Activated T-helper 1 cell treated with anti-CD3 and anti-CD28 coated beads, Interleukin-2, amount 50 U/mL, for 16 hours (primary cell): ENCODE measurements at places on chromosomes 6 and 20.
A peak's percentile ranks its signal among the peaks of the same experiment; 100 is the strongest.

DNA sequence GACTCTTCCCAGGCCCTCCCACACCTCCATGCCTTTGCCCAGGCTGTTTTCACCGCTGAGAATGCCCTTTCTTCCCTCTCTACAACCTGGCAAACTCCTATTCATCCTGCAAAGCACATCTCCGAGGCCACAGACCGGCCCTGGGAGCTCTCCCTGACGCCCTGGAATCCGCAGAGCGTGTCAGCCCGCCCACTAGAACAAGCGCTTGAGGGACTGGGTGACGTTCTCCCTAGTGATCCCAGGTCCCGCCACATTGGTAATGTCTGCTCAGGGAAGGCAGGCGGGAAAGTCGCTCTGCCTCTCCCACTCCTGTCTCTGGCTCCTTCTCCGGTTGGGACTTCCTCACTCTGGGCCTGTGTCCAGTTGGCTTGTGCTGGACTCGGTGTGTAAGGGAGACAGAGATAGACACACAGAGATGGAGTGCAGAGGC is 61.6 kb downstream of the SRC start:
- no peak for DNase-seq

DNA sequence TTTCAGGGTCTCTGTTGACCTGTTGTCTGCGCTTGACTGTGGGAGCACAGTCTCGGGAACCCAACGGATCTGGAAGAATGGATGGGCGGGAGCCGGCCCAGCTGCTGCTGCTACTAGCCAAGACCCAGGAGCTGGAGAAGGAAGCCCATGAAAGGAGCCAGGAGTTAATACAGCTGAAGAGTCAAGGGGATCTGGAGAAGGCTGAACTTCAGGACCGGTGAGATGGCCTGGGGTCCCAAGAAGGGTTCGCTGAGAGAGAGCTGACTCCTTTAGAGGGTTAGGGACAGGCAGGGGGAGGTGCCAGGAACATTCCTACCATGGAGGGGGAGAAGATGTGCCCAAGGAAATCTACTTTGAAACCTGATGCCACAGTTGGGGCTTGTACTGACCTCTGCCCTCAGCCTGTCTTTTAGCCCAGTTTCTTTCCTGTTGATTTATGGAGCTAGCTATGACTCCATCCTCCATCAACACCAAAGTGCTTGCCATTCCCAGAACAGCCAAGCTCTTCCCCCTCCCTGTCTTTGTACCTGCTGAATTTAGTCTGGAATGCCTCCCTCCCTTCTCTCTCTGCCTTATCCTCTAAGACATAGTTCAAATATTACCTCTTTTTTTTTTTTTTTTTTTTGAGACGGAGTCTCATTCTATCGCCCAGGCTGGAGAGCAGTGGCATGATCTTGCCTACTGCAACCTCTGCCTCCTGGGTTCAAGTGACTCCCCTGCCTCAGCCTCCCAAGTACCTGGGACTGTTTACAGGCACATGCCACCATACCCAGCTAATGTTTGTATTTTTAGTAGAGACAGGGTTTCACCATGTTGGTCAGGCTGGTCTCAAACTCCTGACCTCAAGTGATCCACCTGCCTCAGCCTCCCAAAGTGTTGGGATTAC is 12.2 kb downstream of the CEP250 start:
- no peak for DNase-seq

GRCh38 chr6:11921751-11922150 is 90.4 kb upstream of the HIVEP1 start:
- DNase-seq, result no peak

- no peak for DNase-seq
Measured at GRCh38 chr6:56713254-56713672, 70.6 kb upstream of the DST start.

DNA sequence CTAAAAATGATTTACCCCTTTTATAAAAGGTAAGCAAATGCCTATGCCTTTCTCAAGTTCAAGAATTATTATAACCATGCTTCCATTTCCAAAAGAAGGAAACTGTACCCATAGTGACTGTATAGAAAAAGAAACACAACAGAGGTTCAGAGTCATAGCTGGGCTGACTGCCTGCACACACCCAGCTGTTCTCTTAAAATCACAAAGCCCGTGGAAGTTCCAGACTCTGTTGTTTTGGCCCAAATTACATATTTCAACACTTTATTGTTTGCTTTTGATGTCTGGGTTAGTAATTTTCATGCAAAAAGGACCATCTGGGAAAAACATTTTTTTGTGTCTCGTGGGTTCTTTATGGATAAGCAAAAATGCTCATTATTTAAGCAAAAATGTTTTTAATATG is 99.2 kb downstream of the LCA5 start:
- no peak for DNase-seq

- DNase-seq, result no peak
Measured at GRCh38 chr6:137305691-137306090, 86.5 kb upstream of the IFNGR1 start.

DNA sequence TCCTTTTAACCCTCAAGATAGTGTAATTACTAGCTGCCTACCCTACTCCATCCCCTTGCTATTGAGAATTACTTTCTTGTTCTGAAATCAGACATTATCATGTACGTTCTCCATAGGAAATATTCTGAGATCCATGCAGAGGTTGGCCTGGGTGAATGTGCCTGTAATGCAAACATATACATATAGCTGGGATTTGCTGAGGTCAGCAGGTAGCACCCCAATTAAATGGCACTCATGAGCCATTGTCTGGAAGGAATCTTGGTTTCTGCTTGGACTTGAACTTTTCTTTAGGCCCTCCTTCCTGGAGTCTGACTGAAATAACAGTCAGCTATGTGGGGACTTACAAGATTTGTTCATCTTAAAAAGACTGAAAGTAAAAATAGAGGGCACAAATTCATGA is 3.7 kb downstream of the HLA-DQB2 start:
- no peak for DNase-seq

DNA sequence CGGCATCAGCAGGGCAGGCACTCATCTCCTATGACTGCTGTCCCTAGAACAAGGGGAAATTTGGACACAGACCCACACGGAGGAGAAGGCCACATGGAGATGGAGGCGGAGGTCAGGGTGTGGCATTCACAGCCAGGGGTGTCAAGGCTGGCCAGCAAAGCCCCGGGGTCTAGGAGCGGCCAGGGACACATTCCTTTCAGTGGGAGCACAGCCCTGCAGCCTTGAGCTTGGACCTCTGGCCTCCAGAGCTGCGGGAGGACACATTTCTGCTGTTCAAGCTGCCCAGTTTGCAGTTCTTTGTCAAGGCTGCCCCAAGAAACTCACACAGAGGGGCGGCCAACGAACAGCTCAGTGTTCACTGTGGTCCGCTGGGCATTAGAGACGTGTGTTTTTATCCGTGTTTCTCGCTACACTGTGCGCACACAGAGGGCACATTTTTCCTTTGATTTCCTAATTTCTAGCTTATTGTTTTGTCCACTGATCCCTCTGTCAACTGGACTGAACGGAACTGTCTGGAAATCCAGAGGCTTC is 93.4 kb upstream of the MPC1 start:
- no peak for DNase-seq

DNA sequence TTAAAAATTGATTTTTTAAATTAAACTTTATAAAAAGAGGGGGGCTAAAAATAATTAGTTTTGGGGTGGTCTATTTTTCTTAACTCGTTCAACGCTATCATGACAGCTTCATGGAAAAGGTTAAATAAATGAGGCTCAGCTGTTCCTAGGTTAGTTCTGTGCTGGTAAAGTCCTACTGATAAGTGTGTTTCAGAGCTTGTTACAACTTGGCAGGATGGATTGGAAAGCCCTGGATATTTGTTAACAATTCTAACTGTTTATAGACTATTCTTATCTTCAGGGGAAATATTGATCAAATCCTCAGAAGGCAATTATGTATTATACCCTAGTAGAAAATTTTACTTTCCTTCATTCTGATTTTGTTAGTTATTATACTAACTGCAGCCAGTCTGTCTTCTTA is 50.4 kb downstream of the IL22RA2 start:
- no peak for DNase-seq

DNA sequence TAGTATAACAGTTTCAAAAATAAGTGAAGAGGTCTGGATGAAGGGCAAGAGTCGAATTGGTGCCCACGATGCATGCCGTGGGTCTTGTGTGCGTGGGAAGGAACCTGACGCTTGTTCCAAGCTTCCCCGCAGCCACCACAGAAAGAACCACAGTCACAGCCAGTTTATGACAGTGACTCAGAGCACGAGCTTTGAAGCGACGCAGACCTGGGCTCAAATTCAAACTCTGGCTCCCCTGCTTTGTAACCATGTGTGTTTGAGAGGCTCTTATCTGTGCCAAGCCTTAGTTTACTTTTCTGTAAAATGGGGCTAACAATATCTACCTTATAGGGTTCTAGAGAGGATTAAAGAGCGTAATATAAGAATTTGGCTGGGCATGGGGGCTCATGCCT is 65.5 kb downstream of the SYNJ2 start:
- DNase-seq, result peak; percentile 40

- DNase-seq, result no peak
Measured at GRCh38 chr6:111588366-111588765, 17.3 kb downstream of the TRAF3IP2 start.

- no peak for DNase-seq
Measured at GRCh38 chr20:2708665-2709064, 16.1 kb downstream of the EBF4 start.

- DNase-seq, result no peak
Measured at GRCh38 chr6:157648561-157648960, 174.5 kb upstream of the SNX9 start.

- DNase-seq, result no peak
Measured at GRCh38 chr20:50680105-50680960, 11.0 kb downstream of the RIPOR3 start.

DNA sequence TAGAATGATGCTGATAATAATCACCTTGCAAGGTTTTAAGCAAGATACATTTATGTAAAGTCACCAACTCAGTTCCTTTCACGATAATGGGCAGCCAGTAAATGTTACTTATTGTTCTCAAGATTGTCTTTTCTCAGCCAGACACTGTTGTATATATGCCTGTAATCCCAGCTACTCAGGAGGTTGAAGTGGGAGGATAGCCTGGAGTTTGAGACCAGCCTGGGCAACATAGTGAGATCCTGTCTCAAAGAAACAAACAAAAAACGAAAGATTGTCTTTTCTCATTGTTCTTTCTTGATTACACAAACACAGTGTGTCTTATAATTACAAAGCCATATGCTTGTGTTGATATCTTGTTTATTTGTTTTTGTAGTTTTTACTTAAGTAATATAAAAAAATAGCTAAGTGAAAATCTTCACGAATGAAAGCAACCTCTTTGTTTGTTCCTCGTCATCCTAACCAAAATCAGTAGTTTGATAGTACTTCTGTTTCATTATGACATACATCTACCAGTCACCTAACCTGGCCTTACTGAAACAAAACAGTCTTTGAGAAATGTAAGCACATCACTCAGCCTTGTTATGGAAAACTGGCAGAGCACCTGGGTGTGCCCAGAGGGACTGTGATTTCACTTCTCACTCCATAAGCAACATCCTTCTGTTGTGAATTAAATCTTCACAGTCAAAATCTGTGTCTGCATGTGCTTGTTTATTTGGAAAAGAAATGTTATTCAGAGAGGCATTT is 436.2 kb upstream of the SOX4 start:
- no peak for DNase-seq

DNA sequence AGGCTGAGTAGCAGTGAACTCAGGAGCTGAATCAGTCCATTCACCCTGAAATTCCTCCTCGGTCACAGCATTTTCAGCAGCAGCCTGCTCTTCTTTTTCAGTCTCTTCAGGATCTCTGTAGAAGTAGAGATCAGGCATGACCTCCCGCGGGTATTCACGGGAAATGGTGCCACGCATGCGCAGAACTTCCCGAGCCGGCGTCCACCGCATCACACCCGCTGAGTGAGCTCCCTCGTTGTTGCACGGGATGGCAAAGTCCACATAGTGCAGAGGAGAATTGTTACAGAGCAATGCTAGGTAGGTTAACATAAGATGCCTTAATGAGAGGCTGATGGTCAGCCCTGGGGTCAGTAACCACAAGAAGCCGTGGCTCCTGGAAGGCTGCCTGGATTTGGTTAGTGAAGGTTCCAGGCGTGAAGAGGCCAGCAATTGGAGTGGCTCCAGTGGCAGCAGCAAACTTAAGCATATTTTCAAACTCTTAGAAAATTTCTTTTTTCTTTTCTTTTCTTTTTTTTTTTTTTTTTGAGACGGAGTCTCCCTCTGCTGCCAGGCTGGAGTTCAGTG is 113.5 kb upstream of the HDAC2 start:
- no peak for DNase-seq

- no peak for DNase-seq
Measured at GRCh38 chr20:13671916-13672378, 33.2 kb upstream of the TASP1 start.

DNA sequence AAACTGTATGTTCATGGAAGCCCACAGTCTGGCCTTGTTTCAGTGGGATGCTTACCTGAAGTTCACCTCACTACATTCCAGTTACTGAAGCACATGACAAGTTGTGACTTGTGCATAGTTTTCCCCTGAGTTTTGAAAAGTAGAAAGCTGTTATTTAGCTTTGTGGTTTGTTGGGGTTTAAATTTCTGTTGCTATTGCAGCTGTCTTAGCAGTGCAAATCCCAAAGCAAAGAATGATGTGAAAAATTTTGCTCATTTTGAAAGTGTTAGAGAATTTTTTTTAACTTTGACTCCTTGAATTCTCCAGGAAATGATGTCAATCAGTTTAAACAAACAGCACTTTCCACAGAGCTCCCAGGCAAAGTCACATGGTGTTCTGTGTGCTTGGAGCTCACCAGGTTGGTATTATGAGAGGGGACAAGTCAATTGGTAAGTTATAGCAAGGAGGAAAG is 268.4 kb downstream of the ADGRG6 start:
- DNase-seq, result no peak

DNA sequence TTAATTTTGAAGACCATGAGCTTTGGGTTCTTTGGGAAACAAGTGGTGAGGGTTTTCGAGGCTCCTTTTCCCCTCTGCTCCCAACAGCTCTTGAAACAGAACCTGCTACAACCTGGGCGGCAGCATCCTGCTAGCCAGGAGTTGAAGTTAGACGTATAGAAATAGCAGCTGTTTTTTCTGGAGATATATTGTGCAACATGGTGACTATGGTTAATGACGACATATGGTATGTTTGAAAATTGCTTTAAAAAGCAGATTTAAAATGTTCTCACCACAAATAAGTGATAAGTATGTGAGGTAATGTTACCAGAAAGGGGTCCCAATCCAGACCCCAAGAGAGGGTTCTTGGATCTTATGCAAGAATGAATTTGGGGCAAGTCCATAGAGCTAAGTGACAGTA is 138.9 kb downstream of the PDE7B start:
- DNase-seq, result no peak

GRCh38 chr6:48048451-48049146 is 62.4 kb downstream of the PTCHD4 start:
- DNase-seq, result no peak

DNA sequence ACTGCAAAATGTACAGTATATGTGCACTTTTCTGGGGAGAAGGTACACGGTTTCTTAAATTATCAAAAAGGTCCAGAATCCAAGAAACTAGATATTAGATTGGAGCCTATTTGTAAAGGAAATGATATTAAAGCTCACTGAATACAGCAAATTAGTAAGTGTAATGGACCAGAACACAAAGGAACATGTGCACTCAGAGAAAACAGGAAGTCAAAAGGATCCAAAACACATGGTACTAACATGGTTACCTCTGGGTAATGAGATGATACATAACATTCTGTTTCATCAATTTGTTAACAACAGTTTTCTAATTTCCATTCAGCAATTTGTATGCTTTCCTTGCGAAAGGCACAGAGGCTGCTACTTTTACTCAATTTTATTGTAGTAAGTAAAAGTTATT is 18.7 kb downstream of the ZNF322 start:
- DNase-seq, result no peak

GRCh38 chr20:31494131-31494530 is 19.0 kb downstream of the REM1 start:
- DNase-seq, result no peak

- DNase-seq, result no peak
Measured at GRCh38 chr6:29294499-29294914, 7.0 kb upstream of the OR14J1 start.

- DNase-seq, result no peak
Measured at GRCh38 chr20:4154958-4155411, 139.6 kb upstream of the RNF24 start.
